ENCODE measurements at places on chromosomes 1 and 21.

DNA sequence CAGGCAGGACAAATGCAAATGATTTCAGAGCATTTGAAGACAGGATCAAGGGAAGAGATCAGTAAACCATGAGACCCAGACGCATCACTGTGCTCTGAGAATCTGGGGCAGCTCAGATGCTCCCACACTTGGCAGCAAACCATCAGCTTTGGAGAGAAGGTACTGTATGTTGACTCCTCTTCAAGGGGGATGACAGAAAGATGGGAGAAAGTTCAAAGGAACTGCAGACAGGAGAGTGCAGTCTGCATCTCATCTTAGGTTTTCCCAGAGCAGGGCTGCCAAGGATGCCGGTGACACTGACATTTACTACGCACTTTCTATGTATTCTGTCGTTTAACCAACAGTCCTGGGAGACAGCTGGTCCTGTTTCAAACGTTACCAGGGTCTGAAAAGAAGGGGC is 35.8 kb downstream of the OLFML2B start:
- DNase-seq = no peak

- no peak for DNase-seq
Measured at GRCh38 chr21:14084701-14085100, 126.1 kb downstream of the LIPI start.

GRCh38 chr1:172657586-172657985 is 1.3 kb upstream of the FASLG start:
- DNase-seq = no peak

- no peak for DNase-seq
Measured at GRCh38 chr1:116134476-116134773, 23.2 kb downstream of the MAB21L3 start.

DNA sequence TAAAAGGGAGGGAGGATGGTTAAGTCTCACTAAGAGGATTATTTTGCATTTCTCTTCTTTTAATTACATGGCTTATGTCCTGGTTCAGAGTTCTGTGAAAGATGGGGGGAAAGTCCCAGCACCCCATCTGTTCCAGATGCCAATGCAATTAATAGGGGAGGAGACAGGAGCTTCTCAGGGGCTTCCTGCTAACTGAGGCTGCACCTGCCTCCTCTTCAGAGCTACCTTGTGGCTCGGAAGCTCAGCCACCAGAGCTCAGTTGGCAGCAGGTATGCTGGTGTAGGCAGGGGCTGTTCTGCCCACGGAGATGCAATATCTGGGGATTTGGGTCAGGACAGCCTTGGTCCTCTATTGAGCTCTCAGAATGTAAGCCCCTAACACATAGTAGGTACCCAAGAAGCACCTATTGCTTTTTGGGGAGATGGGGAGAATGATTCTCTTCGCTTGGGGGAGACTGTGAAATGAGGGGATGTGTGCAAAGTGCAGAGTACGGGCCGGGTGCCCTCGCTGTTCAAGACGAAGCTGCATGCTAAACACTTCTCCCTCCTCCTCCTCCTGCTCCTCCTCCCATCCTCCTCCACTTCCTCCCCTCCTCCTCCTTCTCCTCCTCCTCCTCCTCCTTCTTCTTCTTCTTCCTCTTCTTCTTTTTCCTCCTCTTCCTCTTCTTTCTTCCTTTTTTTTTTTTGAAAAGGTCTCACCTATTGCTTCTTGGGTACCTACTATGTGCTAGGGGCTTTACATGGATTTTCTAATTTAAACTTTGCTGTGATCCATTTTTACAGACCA is 279.0 kb downstream of the PTPRU start:
- DNase-seq = peak; percentile 91

GRCh38 chr1:215202868-215203267 is 120.3 kb downstream of the KCNK2 start:
- no peak for DNase-seq

GRCh38 chr1:224435318-224435763 is 744 bp upstream of the WDR26 start:
- DNase-seq = peak; percentile 27

DNA sequence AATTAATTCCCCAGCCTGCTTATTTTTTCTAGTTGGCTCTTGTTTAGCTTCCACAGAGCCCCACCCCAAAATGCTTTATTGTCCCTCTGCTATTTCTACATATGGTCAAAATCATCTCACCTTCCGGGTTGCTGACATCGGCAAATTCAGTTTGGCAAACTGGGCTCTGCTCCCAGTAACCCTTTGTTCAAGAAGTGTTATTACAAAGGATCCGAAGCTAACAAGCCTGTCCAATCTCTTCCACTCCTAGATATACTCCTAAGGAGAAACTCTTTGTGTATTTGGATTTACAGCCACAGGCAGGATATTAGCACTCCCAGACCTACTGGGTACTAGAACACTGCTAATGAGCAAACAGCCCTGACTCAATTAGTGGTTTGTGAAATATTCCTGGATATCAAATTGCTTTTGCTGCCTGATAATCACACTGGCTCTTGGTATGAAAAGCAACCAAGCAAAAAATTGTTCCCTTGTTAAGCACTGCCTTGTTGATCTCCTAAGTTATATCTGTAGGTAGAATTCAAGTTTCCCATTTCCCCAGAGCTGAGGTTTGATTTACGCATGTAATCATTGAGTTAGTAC is 4.0 kb downstream of the JUN start:
- peak; percentile 94 for DNase-seq

- no peak for DNase-seq
Measured at GRCh38 chr1:16149702-16150488, 6.0 kb downstream of the EPHA2 start.

- DNase-seq = no peak
Measured at GRCh38 chr21:43608225-43608624, 51.1 kb downstream of the HSF2BP start.

- DNase-seq = no peak
Measured at GRCh38 chr1:234724516-234725176, 114.7 kb upstream of the IRF2BP2 start.

GRCh38 chr21:37358397-37358796 is 8.2 kb upstream of the DYRK1A start:
- no peak for DNase-seq

DNA sequence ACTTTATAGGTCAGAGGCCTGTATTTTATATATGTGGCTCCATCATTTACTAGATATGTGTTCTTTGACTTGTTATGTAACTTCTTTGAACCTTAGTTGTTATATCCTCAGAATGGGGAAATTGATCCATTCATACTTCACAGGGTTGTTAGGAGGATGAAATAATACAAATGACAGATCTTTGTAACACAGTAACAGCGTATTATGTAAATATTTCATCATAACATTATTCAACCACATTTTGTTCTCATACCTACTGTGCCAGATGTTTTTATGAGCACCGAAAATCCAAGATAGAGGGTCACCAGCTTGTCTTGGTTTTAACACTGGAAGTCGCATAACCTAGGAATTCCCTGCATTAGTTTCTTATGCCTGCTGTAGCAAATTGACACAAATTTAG is 3.3 kb downstream of the SUCO start:
- no peak for DNase-seq

GRCh38 chr1:41726899-41727748 is 191.6 kb downstream of the HIVEP3 start:
- peak; percentile 87 for DNase-seq

- DNase-seq = peak; percentile 80
Measured at GRCh38 chr1:54327386-54328065, 78.7 kb downstream of the SSBP3 start.

DNA sequence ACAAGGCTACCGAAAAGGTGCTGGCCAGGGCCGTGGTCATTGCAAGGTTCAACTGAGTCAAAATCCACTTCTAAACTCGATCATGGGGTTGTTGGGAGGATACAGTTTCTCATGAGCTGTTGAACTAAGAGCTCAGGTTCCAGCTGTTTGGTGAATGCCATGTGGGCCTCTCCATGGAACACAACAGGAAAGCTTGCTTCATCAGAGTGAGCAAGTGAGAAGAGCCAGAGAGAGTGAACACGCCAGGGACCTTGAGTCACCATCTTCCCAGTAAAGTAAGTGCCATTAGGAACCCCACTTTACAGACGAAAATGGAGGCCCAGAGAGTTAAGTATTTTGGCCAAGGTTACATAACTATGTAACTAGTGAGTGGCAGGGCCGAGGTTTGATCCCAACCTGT is 475.1 kb upstream of the VAMP3 start:
- DNase-seq = no peak

- no peak for DNase-seq
Measured at GRCh38 chr1:19398309-19398760, 86.2 kb downstream of the SLC66A1 start.

DNA sequence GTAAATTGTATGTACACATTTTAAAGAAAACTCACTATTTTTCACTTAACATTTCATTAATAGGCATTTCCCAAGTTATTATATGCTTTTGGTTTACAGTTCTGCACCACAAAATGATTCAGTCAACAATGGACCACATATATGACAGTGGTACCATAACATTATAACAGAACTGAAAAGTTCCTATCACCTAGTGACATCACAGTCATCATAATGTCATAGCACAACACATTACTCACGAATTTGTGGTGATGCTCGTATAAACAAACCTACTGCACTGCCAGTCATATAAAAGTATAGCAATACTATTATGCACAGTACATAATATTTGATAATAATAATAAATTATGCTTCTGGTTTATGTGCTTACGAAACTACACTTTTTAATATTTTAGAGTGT is 30.9 kb downstream of the DNAI4 start:
- no peak for DNase-seq

DNA sequence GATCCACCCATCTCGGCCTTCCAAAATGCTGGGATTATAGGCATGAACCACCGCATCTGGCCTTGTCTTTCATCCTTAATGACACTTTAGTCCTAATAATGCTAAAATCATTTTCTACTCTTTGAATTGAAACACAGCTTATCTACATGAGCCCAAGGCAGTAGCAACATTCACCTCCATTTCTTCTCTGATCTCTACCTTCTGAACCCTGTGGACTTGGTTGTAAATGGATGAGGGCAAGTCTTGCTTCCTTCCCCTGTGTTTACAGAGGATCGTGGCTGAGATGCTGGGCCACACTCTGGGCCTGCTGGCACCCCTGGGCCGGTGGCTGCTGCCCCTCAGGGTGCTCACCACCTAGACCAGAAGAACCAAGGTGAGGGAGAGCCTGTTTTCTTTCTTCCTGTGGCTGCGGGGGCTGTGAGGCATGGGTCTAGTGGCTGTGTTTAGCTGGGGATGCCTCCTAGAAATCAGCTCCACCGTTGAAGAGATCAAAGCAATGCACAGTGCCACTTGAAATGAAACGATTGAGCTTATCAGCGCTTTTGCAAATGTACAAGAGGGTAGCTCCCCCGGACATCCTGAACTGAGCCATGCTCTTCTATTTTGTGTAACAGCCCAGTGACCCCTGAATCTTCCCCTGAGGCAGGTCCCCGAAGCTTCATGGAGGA is 32.2 kb upstream of the LGALS8 start:
- DNase-seq = no peak

GRCh38 chr1:54027848-54028247 is 9.9 kb upstream of the LDLRAD1 start:
- DNase-seq = peak; percentile 59

DNA sequence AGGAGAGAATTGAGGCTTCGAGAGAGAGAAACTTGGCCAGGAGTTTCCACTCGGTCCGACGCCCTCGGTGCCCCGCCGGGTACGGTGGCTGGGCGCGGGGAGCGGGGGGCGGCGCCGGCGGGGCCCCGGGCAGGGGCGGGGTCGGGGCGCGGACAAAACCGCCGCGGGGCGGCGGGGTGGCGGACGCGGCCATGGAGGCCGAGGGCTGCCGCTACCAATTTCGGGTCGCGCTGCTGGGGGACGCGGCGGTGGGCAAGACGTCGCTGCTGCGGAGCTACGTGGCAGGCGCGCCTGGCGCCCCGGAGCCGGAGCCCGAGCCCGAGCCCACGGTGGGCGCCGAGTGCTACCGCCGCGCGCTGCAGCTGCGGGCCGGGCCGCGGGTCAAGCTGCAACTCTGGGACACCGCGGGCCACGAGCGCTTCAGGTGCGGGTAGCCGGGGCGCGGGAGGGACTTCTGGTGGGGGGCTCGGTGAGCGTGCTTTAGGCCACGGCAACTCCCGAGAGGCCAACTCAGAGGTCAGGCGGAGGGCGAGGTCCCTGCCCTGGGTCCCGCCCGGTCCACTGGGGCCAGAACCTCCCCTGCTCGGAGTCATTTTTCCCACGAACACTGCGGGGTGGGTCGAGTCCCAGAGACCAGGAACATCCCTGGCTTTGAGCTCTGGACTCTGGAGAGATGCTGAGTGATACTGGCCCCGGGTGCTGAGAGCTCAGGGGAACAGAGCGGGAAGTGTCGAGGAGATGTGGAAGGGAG is 431 bp downstream of the RAB42 start:
- DNase-seq = no peak

- peak; percentile 53 for DNase-seq
Measured at GRCh38 chr1:109509176-109510134, at the start of gene AMIGO1. TSS of gene AMIGO1 (minus strand) at chr1:109509727. CDS start at chr1:109508912, 815 bp downstream.

- DNase-seq = peak; percentile 51
Measured at GRCh38 chr1:9101510-9102146, 27.3 kb downstream of the GPR157 start.

- DNase-seq = no peak
Measured at GRCh38 chr1:64851664-64852063, 106.8 kb downstream of the RAVER2 start.

DNA sequence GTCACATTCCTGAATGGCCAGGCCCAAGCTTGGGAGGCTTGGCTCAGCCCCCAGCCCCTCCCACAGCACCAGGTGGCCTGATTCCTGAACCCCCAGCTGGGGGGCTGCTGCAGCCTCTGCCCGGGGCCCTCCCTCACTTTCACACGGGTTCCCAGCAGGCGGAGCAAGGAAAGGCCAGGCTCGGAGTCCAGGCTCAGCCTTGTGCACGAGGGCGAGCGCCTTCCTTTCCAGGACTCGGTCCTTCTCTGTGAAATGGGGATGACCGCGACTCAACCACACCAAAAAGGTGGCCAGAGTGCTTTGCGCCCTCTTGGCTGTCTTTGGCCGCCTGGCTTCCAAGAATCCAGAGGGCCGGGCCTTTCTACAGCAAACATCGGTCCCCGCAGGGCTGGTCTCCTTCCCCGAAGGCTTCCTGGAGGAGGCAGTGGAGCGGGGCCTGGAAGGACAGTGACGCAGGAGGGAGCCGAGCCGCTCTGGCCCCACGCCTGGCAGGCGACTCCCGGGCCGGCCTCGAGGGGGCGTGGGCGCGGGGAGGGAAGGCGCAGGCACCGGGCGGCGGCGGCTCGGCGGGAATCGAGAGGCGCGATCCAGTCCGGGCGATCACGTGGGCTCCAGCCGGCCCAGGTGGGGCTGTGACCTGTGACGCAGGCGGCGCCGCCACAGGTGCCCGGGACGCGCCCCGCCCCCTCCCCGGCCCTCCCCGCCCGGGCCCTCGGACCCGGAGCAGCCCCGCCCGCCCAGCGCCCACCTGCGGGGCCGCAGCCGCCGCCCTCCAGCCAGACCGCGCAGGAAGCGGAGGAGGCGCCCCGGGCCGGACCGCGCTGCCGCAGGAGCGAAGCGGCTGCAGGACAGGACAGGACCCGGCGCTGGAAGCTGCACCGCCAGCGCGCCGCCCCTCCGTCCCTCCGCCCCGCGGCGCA is at the start of gene ARHGEF16:
TSS of gene ARHGEF16 (plus strand) at position 775 of the 920 bp plus-strand sequence. CDS start 8,420 bp downstream, outside the sequence.
- DNase-seq = peak; percentile 71

Data from NCI-H2171 treated with DMSO at 0.1 percent for 48 hours (cell line).